Endothelial cell (in vitro differentiated cells): ENCODE measurements at places on chromosomes 2 and 18.

DNA sequence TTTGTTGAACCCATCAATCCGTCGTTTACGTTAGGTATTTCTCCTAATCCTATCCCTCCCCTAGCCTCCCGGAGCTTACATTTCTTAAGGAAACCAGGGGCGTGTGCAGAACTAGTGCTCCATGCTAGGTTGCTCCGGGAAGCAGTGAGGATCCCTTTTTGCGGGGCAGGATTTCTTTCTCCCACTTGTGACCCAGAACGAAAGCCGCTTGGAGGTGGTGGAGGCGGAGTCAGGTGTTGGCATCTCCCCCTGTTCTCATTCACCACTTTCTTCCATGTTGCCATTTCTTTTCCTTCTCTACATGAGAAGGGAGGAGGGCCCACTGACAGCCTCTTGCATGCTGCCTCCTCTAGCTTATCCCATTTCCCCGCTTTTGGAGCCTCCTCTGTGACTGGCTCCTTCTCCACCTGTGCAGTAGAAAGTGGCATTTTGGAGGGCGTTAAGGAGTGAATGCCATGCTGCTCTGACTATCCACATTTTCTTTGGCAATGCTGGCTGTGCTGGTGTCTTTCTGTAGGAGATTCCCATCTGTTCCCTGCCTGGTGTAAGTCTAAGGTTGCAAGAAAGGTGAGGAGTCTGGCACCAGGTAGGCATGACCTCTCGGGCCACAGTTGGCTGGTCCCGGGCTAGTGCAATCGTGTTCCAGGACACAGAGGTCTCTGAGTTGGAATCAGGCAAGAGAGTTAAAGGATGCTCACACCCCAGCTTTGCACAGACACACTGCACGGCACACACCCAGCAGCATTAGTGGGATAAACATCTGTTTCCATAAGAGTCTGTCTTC lies 89.5 kb downstream of the ACKR3 start:
- peaks cover 12% of the 10 kb centered on the region for H3K4me1 ChIP-seq
- H3K4me3 ChIP-seq, result no peak overlapping the region
- no peak overlapping the region for H3K27ac ChIP-seq
- H3K27me3 ChIP-seq, result peaks cover 1% of the 10 kb centered on the region
- DNase-seq, result no peak

DNA sequence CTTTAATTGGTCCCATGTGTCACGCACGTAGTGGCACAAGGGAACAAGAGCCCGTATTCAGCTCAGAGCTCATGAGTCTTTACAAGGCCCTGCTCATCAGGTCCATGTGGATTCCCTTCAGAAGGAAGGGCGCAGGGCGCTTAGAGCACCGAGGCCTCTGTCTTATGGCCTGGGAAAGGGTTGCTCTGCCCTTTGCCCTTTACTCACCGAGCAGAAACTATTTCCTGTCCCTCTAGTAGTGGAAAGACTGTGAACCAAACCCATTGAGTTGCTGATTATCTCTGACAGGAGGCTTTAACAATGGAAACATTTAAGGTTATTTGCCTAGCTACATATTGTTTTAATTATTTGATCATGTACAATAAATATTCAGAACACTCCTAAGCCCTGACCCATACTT lies 102.0 kb upstream of the ACAA2 start:
- H3K4me3 ChIP-seq, result no peak overlapping the region
- H3K27ac ChIP-seq, result no peak overlapping the region

GRCh38 chr18:50928551-50928950 lies 39.3 kb upstream of the ELAC1 start:
- no peak overlapping the region for H3K27ac ChIP-seq
- H3K27me3 ChIP-seq, result peaks cover 2% of the 10 kb centered on the region
- DNase-seq, result no peak
- peaks cover 23% of the 10 kb centered on the region for H3K36me3 ChIP-seq

DNA sequence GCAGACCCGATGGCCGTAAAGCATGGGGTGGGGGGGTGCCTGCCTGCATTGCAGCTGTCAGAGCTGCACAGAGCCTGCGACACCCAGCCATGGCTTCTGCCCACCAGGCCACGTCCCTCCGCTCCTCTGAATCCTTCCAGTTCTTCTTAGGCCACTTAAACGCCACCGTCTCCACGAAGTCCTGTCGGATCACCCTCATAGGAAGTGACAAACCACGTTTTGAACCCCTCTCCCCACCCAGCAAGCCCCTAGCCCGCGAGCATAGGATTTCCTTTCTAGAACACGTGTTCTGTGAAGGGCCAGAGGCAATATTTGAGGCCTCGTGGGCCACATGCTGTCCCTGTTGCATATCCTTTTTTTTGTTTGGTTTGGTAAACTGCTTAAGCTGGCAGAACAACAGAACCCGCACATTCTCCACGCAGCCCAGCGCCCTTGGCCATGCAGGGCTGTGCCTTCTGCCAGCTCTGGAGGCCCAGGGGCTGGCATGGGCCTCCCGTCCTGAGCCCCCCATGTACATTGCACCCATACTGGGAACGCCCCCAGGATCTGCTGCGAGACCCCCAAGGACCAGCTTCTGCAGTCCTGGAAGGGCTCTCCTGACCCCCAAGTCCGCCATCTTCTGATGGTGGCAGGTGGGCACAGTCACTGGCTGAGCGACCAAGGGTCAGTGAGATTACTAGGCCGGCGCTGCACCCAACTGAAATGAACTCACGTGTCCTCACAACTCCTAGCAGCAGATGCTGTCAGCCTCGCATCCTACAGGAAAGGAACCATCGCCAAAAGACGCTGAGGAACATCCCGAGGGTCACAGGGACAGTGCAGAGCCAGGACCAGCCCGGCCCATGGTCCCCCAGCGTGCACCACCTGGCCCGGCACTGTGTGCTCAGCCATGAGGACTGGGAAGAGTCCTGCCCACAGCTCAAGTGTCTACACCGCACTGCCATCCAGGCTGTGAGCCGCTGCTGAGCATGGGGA lies 35.1 kb downstream of the ADI1 start:
- H3K27me3 ChIP-seq, result peaks cover 11% of the 10 kb centered on the region
- no peak overlapping the region for H3K4me3 ChIP-seq
- peaks cover 4% of the 10 kb centered on the region for H3K4me1 ChIP-seq
- no peak overlapping the region for H3K27ac ChIP-seq

DNA sequence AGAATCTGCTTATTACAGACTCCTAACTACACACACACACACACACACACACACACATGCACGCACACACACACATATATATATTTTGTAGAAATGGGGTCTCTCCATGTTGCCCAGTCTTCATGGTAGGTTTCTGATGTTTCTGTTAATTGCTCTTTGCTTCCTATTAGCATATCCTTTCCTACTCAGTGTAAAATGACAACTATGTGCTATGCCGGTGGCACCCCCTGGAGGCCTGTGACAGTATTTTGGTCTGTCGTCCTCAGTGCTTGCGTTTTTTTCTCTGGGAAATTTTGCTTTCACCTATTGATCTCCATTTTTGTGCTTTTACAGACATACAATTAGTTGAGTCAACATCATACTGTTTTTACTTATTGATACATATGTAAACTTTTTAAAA lies 322.1 kb downstream of the LRRTM1 start:
- peak; percentile 67 for DNase-seq
- H3K27ac ChIP-seq, result no peak overlapping the region
- H3K36me3 ChIP-seq, result no peaks in the 10 kb centered on the region
- H3K4me3 ChIP-seq, result no peak overlapping the region

DNA sequence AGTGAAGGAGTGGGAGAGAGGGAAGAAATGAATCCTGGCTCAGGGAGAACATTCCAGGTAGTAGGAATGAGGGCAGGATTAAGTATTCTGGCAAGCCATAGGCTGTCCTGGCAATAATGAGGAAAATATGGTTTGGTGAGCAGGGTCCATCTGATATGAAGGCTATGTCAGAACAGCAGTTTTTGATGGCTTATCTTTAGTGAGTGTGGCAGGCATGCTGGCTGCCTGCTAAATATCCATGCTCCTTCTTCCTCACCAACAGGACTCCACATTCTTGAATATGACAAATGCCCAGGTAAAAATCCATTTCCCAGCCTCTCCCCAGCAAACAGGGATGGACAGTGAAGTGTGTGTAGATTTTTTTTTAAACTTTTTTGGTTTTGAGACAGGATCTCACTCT lies 13.2 kb upstream of the CTIF start:
- H3K27me3 ChIP-seq, result no peaks in the 10 kb centered on the region
- DNase-seq, result no peak
- H3K36me3 ChIP-seq, result no peaks in the 10 kb centered on the region
- no peak overlapping the region for H3K4me3 ChIP-seq
- no peak overlapping the region for H3K27ac ChIP-seq
- no peaks in the 10 kb centered on the region for H3K4me1 ChIP-seq

DNA sequence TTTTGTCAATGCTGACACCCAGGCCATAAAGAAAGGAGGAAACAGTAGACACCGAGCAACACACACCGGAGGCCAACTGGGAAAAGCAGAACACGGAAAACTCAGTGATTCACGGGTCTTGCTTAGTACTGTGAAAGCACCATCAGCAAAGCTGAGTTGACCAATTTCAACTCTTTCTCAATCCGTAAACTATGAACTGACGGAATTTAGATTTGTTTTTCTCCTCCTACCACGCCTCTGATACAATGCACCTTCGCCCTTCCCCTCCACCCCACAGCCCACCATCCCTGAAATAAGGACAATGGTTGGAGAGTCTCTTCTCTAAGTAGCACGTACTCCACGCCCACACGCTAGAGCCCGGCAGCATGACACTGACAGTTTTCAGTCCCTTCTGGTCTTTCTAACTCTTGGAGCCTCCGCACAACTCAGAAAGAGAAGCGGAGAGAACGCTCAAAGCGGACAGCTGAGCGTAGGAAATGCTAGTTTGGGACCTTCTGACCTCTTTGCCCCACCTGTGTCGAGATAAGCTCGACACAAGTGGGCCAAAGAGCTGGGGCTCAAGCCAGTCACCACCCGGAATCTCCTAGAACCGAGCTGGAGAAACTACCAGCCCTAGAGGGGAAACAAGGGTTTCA lies 669 bp downstream of the LNPK start:
- H3K36me3 ChIP-seq, result no peaks in the 10 kb centered on the region
- peaks cover 11% of the 10 kb centered on the region for H3K4me1 ChIP-seq
- no peaks in the 10 kb centered on the region for H3K27me3 ChIP-seq
- H3K4me3 ChIP-seq, result peak overlapping the region; percentile 98
- peak overlapping the region; percentile 65 for H3K27ac ChIP-seq
- DNase-seq, result peak; percentile 15

- no peak for DNase-seq
- H3K4me3 ChIP-seq, result no peak overlapping the region
- H3K36me3 ChIP-seq, result peaks cover 7% of the 10 kb centered on the region
Measured at GRCh38 chr18:37251679-37252078, 313.9 kb downstream of the CELF4 start.

GRCh38 chr18:36354989-36355388 lies 57.5 kb downstream of the FHOD3 start:
- H3K27me3 ChIP-seq, result no peaks in the 10 kb centered on the region
- no peak overlapping the region for H3K27ac ChIP-seq
- no peak for DNase-seq
- peaks cover 13% of the 10 kb centered on the region for H3K4me1 ChIP-seq

DNA sequence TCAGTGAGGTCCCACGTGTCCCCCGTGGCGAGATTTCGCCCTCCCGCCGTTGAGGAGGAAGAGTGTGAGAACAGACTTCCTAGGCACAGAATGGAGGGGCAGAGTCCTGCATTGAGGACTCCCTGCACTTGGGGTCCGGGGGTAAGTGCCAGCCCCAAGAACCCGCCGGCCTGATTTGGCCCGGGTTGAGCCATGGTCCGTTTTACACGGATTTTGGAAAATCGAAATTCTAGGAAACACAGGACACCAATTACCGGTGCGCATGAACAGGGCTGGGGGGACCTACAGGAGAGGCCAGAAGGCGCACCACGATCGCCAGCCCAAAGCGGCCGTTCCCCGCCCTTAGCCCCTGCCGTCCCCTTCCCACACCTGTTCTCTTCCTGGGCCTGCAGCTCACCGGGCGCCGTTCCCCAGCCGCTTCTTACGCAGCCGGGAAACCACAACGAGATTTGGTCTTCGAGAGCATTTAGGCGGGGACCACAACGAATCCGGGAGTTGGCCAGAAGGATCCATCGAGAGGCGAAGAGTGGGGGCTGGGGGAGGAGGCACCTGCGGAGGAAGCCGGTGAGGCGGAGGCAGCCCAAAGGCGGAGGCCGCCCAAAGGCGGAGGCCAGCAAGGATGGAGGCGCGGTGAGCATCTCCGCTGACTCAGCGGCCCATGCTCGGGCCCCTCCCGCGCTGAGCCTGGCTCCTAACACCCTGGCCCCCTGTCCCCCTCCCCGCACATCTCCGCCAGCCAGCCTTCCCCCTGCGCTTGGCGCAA lies 464 bp upstream of the TLX2 start:
- no peak overlapping the region for H3K4me3 ChIP-seq
- peaks cover 37% of the 10 kb centered on the region for H3K27me3 ChIP-seq
- H3K4me1 ChIP-seq, result peaks cover 25% of the 10 kb centered on the region
- H3K27ac ChIP-seq, result no peak overlapping the region
- no peak for DNase-seq

DNA sequence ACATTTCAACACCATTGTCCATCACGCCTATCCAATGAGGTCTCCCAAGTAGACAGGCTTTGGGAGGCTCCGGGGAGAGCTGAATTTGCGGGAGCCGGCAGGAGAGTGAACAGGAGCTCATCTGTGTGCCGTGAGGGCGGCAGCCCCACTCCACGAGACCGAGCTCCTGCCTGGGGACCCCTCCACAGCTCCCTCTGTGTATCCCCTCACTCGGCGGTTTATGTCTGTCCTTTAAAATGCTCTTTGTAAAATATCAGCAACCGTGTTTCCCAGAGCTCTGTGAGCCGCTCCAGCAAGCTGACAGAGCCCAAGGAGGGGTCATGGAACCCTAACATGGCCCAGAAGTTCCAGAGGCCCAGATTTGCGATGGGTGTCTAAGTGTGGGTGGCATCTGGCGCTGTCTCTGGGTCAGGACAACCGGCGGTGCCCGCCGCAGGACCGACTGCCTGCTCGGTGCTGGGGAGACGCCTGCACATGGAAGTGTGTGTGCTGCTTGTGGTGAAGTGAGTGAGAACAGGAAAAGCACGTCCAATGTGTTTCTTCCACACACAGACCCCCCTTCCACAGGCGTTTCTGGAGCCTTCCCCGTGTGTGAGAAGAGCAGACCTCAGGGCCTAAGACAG lies 34.8 kb downstream of the SLC66A2 start:
- H3K27me3 ChIP-seq, result peaks cover 28% of the 10 kb centered on the region
- no peak for DNase-seq
- peaks cover 9% of the 10 kb centered on the region for H3K4me1 ChIP-seq
- no peak overlapping the region for H3K4me3 ChIP-seq
- H3K27ac ChIP-seq, result peak overlapping the region; percentile 24

GRCh38 chr2:23574919-23575654 lies 190.1 kb downstream of the KLHL29 start:
- peaks cover 3% of the 10 kb centered on the region for H3K27me3 ChIP-seq
- H3K4me1 ChIP-seq, result peaks cover 5% of the 10 kb centered on the region
- no peak for DNase-seq
- H3K27ac ChIP-seq, result no peak overlapping the region
- no peak overlapping the region for H3K4me3 ChIP-seq
- H3K36me3 ChIP-seq, result peaks cover 6% of the 10 kb centered on the region

- H3K4me3 ChIP-seq, result no peak overlapping the region
- DNase-seq, result no peak
- no peaks in the 10 kb centered on the region for H3K27me3 ChIP-seq
Measured at GRCh38 chr2:97935719-97936161, 60.0 kb downstream of the TMEM131 start.

GRCh38 chr18:57715671-57716070 lies 87.4 kb downstream of the ATP8B1 start:
- H3K27ac ChIP-seq, result no peak overlapping the region
- H3K4me1 ChIP-seq, result peaks cover 13% of the 10 kb centered on the region
- peaks cover 6% of the 10 kb centered on the region for H3K27me3 ChIP-seq
